Activated CD4-positive, CD25-positive, alpha-beta regulatory T cell (primary cell): ENCODE measurements at places on chromosomes 2 and 18.
A peak's percentile ranks its signal among the peaks of the same experiment; 100 is the strongest.

GRCh38 chr2:54630858-54631497 is 92.5 kb upstream of the EML6 start:
- DNase-seq = no peak

DNA sequence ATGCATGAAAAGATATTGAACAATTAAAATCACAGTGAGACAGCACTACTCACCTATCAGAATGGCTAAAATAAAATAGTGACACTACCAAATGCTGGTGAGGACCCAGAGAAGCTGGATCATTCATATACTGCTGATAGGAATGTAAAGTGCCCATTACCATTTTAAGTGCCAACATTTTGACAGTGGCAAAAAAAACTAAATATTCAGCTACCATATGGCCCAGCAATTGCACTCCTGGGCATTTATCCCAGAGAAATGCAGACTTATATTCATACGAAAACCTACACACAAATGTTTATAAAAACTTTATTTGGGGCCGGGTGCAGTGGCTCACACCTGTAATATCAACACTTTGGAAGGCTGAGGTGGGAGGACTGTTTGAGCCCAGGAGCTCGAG is 47.6 kb downstream of the FBXO36 start:
- no peak for DNase-seq

DNA sequence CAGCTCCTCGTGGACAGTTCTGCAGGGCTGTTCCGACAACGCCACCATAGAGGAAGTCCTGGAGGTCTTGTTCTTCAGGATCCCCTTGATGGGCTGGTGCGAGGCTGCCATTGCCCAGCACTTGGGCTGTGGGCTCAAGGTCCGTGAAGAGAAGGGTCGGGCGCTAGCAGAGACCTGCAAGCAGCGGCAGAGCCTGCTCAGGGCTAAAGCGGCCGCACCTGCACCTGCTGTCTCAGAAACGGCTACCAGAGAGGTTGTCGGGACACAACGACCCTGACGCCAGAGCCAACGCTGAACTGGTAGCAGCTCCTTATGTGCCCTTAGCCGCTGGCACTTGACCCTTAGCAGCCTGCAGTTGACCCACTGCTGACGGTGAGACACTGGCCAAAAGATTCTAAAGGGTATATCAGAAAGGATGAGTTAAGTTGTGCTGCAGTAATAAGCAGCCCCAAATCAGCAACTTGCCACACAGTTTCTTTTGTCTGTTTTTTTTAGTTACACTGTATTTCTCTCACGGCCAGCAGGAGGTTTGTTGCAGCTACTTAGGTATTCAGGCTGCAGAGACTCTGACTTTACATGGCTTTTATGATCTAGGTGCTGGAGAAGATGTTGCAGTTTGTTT is 55.5 kb upstream of the ST6GAL2 start:
- DNase-seq = no peak

DNA sequence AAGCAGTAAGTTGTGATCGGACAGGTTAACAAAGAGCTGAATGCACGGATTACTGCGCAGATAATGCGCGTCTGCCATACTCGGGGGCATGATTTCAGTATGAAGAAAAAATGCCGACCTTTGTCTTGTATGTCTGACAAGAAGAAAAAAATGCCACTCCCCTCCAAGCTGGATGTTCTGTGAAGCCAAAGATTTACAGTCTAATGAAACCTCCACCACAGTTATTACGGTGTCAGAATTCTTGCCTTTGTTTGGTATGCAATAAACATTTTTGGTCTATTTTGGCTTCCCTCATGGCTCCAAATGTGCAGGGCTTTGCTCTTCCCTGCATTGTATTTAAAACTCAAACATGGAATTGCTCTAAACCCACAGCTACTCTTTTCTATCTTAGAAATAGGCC is 72.2 kb upstream of the THUMPD2 start:
- no peak for DNase-seq

DNA sequence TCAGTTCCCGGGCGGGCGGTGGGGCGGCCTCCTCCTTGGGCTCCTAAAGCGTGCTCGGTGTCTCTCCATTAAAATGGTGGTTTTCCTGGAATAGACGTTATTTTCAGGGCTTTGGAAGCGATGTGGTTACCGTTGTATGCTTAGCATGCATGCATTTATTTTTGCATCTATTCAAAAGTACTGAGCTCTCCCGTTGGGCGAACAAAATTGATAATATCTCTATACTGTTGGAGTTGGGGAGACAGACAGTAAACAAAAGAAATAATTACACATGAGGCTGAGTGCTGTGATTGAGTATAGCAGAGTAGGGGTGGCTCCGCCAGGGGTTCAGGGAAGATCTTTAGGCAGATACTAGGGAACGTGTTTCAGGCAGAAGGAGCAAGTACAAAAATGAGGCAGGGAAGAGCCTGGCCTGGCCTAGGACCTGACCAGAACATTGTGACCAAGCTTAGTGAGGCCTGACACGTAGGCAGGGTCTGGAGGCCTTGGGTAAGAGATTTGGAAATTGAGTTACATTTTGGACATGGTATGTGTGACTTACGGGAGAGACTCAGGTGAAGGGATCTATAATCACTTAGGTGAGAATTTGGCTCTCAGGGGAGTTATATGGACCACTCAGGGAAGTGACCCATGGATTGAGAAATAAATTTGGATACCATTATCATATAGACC is 674 bp downstream of the NCAPH start:
- DNase-seq = no peak

DNA sequence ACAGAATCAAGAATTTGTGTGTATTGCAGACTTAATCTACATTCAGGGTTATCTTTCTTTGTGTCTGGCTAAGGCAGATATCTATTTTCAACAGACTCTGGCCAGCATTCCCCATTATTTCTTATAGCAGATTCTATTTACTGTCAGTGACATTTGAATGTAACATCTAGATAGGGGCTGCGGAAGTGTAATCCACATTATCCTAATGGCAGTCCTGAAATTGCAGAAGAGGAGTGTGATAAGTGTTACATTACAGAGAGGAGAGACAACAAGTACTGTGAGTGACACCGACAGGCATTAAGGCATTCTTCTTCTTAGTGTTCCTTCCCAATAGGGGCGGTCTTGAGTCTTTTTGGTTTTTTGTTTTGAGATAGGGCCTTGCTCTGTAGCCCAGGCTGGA is 598.2 kb upstream of the NXPH2 start:
- no peak for DNase-seq

DNA sequence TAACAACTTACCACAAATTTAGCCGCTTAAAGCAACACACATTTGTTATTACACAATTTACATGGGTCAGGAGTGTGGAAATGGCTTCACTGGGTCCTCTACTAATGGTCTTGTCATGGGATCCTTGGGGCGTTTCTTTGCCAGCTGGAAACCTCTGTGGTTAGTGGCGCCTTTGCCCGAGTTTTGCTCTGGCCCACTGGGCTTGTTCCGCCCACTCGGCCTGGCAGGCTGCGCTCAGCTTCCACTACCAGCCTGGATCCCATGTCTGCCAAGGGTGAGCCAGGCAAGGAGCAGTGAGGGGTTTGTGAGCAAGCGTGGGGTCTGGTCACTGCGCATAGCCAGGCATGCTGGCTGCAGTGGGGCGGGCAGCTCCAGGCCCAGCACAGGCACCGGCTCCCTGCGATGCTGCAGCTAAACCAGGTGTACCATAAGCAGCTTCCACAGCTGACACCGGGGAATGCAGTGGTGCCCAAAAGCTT is 16.2 kb upstream of the MBD2 start:
- DNase-seq = no peak

GRCh38 chr2:15543541-15543940 is 17.6 kb downstream of the NBAS start:
- no peak for DNase-seq

DNA sequence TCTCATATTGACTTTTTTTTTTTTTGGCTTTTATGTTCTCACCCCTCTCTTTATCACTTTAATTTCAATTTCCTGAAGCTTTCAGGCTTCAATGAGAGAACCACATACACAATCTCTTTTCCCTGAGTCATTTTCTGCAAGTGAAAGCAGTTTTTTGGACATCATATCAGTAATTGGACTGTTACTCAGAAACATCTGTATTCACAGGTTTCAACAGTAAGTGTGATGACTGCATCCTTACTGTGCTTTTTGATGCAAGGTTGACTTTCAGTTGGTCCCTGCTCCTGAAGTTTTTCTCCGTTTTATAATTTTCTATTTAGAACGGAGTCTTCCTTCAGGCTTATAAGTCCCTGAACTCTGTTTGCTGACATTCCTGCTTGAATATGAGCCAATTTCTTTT is 70.5 kb upstream of the CCBE1 start:
- no peak for DNase-seq

- no peak for DNase-seq
Observed at GRCh38 chr18:48409591-48410094, 460 bp upstream of the ZBTB7C start.

GRCh38 chr18:62037989-62038778 is 145.4 kb upstream of the RNF152 start:
- DNase-seq = no peak

GRCh38 chr2:41896186-41896846 is 151.5 kb upstream of the PKDCC start:
- DNase-seq = no peak

DNA sequence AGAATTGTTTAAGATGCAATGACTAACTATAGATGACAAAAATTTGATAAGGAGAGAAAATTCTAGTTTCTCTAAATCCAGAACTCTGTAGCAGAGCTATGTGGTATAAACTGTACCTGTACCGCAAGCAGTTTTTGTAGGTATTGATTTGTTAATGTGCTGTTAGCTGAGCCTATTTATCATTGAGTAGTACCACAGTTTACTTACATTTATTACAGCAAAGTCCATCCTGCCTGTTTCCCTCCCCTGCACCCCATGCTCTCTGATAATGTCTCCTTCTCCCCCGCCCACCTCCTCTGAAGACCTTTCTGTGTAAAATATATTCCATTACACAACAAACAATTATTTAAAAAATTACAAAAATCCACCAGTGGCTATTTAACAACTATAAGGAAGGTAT is 170.6 kb downstream of the RNF152 start:
- DNase-seq = no peak

- DNase-seq = no peak
Observed at GRCh38 chr2:186868344-186868743, 19.4 kb upstream of the ZSWIM2 start.

GRCh38 chr2:98172951-98173350 is 86.0 kb downstream of the VWA3B start:
- DNase-seq = no peak

DNA sequence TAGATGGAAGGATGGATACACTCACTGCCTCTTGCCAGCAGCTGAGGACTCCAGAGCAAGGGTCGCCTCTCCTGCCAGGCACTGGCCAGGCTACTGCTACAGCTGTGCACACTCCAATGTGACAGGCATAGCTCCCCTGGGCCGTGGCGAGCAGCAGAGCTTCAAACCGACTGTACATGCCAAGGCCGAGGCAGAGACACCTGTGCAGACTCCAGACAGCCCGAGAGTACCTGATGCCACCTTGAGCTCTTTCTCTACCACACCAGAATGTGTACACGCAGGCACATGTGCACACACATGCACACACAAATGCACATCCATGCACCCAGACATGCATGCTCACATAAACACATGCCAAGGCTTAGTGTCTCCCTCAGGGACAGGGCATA is 508.3 kb upstream of the MYT1L start:
- DNase-seq = no peak

DNA sequence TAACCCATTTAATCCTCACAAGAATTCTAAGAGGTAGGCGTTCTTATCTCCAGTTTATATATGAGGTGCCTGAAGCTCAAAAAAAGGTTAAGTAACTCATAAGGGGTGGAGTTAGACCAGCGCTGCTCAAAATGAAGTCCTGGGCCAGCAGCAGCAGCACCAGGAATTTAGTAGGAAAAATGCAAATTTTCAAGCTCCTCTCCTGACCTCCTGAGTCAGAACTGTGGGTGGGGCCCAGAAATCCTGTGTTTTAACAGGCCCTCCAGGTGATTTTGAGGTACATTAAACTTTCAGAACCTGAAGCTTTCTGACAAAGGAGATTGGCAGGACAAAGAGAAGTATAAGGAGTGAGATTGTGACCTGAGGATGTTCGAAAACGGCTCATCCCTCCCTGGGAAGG is 66.0 kb upstream of the CCDC85A start:
- DNase-seq = no peak

DNA sequence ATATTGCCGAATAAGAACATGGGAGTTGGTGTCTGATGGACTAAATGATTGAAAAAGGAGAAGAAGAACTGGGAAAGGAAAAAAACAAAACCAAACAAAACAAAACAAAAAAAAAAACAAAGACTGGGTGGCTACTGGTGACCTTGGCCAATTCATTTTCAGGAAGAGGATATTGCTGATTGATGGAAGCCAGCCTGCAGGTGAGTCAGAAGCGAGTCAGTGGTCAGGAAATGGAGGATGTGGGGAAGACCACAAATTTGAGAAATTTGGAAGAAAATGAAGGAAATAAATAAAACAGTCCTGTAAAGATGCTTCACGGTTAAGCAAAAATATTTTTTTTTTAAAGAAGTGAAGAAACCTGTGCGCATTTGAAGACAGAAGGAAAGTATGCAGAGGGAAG is 296.9 kb downstream of the ZNF521 start:
- DNase-seq = no peak

- DNase-seq = no peak
Observed at GRCh38 chr18:64416990-64417389, 268.1 kb upstream of the LINC00305 start.

DNA sequence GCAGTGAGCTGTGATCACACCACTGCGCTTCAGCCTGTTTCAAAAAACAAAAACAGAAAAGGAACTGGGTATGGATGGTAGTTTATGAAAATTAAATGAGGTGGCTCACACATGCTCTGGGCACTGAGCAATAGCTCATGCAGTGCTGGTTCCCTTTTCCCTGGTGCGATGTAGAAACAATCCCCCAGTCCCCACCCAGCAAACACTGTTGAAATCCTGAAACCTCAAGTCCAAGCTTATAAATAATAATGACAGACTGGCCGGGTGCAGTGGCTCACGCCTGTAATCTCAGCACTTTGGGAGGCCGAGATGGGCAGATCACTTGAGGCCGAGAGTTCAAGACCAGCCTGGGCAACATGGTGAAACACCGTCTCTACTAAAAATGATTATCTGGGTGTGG is 55.4 kb upstream of the SMAD2 start:
- no peak for DNase-seq

- DNase-seq = peak; percentile 25
Observed at GRCh38 chr2:113167115-113167932, 6.4 kb upstream of the PSD4 start.

- DNase-seq = no peak
Observed at GRCh38 chr2:36456227-36457175, 100.9 kb downstream of the CRIM1 start.

DNA sequence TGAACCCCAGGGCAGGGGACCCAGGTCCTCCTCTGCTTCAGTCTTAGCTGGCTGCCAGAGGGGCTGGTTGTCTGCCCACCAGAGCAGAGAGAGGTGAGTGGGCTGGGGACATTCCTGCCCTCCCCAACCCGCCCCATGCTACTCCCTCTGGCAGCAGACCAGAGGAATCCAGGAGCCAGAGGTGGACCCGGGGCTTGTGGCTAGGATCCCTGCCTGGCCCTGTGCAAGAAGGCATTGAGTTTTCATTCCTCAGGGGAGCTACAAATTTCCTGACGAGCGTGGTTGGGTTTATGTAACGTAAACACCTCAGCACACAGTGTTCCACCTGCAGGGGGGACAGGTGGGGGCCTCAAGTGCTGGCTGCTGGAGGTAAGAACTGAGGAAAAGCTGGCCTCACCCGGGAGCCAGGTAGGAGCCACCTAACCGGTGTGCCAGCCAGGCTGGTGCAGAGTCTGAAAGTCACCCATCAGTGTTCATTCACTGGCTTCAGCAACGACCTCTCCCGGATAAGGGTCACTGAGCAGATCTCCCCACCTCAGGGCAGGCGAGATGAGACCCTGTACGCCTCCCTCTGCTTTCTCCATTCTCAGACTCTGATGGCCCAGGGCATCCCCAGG is 246.8 kb downstream of the DYSF start:
- no peak for DNase-seq

- DNase-seq = no peak
Observed at GRCh38 chr18:446941-447560, 53.5 kb downstream of the COLEC12 start.
